ENCODE measurements at places on chromosomes 6 and 20.
A peak's percentile ranks its signal among the peaks of the same experiment; 100 is the strongest.

DNA sequence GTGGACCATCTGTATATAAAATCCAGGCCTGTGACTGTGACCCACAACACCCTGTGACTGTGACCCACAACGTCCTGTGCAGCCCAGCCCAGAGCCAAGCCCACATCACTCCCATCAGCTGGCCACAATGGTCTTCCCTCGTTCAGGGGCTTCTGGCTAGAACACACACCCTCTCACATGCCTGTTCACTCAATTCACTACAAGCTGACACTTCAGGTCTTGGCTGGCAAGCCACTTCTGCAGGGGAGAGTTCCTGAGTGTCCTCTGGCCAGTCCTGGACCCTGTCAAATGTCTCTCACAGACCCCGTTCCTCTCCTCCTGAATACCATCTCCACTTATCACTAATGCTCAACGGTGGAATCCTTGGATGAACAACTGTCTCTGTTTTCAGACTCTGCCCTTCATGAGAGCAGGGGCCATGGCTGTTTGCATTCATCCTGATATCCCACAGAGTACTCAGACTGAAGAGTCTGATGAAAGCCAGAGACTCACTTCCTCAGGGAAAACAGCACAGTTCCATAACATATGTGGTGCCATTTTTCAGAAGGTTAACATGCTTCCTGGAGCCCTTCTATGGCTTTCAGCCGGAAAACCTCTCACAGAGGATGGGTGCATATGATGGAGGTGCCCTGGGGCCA lies 56.0 kb downstream of the MYH7B start:
- H3K36me3 ChIP-seq: peaks cover 92% of the 10 kb centered on the region
- H3K27ac ChIP-seq: no peak overlapping the region
- DNase-seq: no peak
- H3K4me1 ChIP-seq: no peaks in the 10 kb centered on the region

DNA sequence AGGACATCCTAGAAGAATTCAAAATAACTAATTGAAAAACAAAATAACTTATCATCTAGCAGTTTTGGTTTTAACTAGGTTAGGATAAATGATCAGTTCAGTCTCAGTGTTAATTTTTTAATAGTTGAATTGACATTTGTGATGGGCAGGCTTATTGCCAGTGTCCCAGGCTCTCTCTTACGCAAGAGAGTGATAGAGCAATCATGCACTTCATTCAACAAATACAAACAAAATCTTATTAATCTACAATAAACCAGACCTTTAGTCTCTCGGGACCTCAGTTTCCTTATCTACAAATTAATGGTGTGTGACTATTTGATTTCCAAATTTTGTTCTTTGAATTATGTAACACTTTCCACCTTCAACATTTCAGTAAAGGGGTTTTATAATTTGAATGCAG lies 385.9 kb upstream of the JAG1 start:
- H3K27me3 ChIP-seq: no peaks in the 10 kb centered on the region
- no peaks in the 10 kb centered on the region for H3K4me1 ChIP-seq
- no peak overlapping the region for H3K27ac ChIP-seq
- DNase-seq: no peak

DNA sequence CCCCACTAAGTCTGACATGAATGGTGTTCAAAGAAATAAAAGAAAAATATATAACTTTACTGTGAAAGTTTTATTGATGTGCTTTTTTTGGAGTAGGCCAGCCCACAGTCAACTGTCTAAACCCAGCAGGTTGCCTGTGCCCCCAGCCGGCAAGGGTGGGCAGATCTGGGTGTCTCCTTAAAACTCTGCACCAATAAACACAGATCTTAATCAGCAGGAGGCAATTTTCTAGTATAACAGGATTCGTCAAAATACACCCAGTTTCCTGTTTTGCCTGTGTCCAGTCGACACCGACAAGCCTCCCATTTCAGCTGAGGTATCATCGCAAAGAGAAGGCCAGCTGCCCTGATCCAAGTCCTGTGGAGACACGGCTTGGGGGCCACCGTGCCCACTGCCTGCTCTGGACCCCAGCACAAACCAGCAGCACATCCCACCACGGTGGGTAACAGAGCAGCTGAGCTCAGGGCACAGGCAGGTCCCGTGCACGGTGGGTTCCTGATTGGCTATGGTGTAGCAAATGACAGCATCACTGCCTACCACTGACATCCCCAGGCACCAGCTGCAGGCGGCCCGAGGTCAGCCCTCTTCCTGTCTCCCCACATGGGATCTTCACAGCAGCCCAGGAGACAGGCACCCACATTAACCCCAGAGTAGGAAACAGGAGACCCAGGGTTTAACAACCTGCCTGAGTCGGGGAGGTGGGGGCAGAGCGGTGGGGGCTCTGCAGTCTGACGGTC lies 15.7 kb downstream of the BMP7 start:
- DNase-seq: no peak
- H3K36me3 ChIP-seq: no peaks in the 10 kb centered on the region
- no peak overlapping the region for H3K27ac ChIP-seq
- no peaks in the 10 kb centered on the region for H3K4me1 ChIP-seq
- H3K4me3 ChIP-seq: no peak overlapping the region

GRCh38 chr20:327186-328026 lies 2.1 kb downstream of the SOX12 start:
- peak overlapping the region; percentile 35 for H3K4me3 ChIP-seq
- peaks cover 34% of the 10 kb centered on the region for H3K4me1 ChIP-seq
- H3K27ac ChIP-seq: peak overlapping the region; percentile 63
- peak; percentile 70 for DNase-seq

DNA sequence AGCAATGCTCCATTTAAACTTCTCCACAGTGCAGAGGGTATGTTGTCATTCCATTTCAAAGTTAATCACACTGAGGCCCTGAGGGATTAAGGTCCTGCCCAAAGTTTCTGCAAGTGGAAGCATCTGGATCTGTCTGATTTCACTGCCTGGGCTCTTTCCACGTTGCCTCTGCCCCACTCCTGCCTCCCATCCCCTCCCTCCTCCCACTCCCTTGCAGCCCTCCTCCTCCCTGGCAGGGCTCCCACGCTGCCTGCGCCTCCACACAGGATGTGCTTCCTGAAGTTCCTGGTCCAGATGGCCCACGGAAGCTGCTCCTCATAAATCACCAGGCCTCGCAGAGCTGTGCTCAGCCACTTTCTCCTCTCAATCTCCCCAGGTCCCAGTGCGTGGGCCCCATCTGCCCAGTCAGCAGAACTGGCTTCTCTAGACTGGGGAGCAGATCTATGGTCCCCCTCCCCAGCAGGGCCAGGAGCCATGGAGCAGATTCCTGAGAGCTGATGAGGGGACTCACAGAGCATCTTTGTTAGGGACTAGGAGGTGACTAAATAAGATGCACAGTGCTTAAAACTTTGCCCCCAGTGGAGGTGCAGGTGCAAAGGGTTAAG lies 65.4 kb upstream of the MAFB start:
- H3K4me3 ChIP-seq: no peak overlapping the region
- H3K27ac ChIP-seq: no peak overlapping the region
- peaks cover 12% of the 10 kb centered on the region for H3K4me1 ChIP-seq
- DNase-seq: no peak
- H3K36me3 ChIP-seq: no peaks in the 10 kb centered on the region
- H3K27me3 ChIP-seq: no peaks in the 10 kb centered on the region

DNA sequence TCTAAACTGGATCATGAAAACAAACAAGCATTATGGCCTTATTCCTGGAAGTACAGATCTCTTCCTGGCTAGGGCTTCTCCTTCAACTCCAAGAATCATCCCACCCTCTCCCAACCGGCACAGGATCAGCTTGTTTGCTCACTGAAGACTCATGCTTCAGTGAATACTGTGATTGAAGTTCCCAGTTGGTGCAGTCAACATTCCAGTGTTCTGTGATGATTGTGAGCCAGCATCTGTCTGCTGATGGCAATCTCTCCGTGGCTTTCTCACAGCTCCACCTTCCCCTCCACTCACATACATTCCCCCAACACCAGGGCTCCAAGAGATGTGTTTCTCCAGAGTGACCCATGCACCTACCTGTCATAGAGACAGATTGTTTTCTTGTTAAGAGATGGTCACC lies 421.3 kb upstream of the BTBD3 start:
- H3K27ac ChIP-seq: no peak overlapping the region
- no peaks in the 10 kb centered on the region for H3K4me1 ChIP-seq
- no peak overlapping the region for H3K4me3 ChIP-seq
- no peak for DNase-seq
- no peaks in the 10 kb centered on the region for H3K36me3 ChIP-seq
- H3K27me3 ChIP-seq: no peaks in the 10 kb centered on the region

DNA sequence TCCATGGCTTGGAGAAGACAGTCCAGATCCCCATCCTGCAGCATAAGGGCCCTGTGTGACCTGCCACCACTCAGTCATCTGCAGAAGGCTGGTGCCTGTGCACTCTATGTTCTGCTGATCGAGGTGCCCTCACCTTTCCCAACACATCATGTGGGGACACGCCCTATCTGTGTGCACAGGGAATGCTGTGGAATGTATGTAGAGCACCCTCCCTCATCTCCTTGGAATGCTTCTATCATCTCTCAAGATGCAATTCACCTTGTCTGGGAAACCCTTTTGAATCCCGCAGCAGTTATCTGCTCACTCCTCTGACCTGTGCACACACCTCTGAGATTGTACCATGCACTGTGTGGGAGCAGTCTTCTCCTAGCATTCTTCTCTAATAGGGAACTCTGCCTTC lies 207.2 kb upstream of the SSTR4 start:
- H3K27me3 ChIP-seq: no peaks in the 10 kb centered on the region
- H3K27ac ChIP-seq: no peak overlapping the region
- no peak overlapping the region for H3K4me3 ChIP-seq
- H3K4me1 ChIP-seq: no peaks in the 10 kb centered on the region

Measured in CD4-positive, CD25-positive, alpha-beta regulatory T cell (primary cell).